ENCODE measurements at places on chromosomes 1 and 21.

- peak; percentile 50 for DNase-seq
Measured at GRCh38 chr1:230957580-230957989, 21.1 kb downstream of the TTC13 start.

DNA sequence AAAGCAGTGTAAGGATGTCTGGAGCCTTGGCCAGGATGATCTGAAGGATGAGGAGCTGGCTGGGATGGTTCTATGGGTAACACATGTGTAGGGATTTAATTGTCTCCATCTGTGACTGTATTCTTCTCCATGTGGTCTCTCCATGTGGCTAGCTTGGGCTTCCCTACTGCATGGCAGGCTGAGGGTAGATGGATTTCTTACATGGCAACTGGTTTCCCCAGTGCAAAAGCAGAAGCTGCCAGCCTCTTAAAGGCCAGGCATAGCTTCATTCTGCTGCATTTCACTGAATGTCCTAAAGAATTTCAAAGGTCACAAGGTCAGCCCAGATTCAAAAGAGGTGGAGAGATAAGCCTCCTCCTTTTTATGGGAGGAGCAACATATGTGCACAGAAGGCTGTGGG is 61.7 kb downstream of the XCL2 start:
- DNase-seq = no peak

- no peak for DNase-seq
Measured at GRCh38 chr1:16068356-16069270, 4.8 kb downstream of the FAM131C start.

DNA sequence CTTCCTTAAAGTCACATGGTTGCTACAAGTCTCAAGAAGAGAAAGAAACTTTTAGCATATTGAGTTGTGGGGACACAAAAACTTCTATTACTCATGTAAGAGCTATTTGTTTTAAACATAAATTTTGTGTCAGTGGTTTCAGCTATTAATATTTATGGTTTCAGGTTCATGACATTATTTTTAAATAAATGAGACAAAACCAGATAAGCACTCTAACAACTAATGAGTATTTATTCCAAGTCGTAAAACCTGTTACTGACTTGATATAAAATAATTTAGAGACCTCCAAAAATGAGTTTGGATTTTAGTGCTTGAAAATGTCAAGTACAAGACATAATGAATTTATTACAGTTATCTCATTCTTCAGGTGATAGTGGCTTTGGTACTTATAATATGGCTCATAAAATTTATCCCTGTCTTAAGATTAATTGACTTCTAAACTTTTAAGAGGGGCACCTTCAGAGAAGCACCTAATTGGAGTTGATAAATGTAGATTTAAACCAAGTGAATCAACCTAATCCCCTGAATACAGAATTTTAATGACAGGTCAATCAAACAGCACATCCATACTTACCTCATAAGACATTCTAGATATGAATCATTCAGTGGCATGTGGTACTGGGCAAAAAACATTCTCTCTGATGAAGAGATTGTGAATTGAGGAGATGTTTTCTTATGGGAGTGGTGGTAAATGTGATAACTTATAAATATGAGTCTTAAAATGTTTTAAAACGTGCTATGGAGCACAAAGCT is 167.7 kb upstream of the PTGFR start:
- no peak for DNase-seq

DNA sequence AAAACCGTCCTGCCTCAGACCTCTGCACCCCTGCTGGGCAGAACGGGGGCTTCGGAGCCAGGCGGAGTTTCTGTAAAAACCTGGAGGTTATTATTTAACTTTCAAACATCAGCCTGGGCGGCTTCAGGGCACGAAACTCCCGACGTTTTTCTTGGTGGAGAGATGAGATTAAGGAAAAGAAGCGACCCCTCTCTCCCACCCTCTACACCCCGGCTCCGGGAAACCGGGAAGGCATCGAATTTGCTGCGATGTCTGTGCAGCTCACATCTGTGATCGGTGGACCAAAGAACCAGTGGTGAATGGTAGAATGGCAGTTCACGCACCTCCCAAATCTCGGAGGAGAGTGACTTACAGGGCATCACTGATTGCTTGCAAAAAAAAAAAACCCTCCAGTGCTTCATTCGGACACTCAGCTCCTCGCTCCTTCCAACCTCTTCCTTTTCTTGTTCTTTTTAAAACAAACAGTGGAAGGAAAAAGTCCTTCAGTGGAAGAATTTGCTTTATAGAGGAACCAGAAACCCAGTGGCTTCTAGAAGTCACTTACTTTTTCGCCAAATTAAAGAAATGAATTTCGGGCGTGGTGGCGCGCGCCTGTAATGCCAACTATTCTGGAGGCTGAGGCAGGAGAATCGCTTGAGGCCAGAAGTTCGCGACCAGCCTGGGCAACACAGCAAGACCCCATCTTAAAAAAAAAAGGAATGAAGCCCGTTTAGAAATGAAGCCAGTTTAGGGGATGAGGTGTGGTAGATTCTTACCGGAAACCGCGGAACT is 884 bp downstream of the PHACTR4 start:
- no peak for DNase-seq

- no peak for DNase-seq
Measured at GRCh38 chr1:54359393-54360162, 46.6 kb downstream of the SSBP3 start.

GRCh38 chr1:118974661-118975060 is 13.5 kb downstream of the TBX15 start:
- no peak for DNase-seq

DNA sequence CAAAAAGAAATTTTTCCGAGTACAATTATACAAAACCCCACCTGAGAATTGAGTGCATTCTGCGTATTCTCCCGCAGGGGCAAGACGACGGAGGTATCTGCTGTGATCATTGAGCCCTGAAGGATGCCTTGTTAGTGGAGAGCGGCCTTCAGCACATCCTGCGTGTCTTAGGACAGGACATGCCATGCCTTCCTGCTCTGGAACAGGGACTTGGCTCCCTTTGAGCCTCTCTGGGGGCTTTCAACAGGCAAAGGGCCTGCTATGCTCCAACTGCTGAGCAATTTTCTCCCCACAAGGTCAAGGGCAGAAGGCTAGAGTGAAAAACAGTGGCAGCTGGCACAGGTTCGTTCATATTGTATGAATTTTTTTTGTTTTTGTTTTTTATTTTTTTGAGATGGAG is 52.4 kb downstream of the TOR1AIP2 start:
- DNase-seq = no peak

- no peak for DNase-seq
Measured at GRCh38 chr1:25524568-25525360, 18.6 kb upstream of the LDLRAP1 start.

GRCh38 chr1:113858418-113858817 is 13.1 kb downstream of the PTPN22 start:
- DNase-seq = peak; percentile 67

GRCh38 chr1:192284927-192285326 is 31.9 kb upstream of the RGS21 start:
- DNase-seq = no peak

- DNase-seq = no peak
Measured at GRCh38 chr1:55870106-55870505, 654.9 kb upstream of the USP24 start.

DNA sequence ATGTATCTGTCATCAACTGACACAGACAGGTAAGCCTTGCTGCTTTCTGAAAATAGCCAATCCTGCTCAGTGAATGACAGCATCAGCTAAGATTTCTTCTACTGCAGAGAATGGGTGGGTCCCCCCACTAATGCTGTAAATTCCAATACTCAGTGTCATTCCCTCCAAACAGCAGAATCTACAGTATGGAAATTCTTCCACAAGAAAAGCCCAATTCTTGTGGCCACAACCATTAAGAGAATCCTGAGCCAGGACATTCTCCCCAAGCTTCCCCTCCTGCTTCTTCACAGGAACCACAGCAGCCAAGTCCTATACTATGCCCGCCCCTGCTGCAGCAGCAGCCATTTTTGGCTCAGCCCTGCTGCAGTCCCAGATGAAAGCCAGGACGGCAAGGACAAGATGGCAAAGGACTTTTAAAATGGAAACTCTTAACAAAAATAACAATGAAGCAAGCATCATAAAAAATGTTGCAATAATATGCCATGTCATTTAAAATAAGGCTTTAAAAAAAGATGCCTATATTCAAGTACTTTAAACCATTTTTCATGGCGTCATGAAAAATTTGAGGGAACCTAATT is 26.8 kb downstream of the EIF4G3 start:
- DNase-seq = no peak

DNA sequence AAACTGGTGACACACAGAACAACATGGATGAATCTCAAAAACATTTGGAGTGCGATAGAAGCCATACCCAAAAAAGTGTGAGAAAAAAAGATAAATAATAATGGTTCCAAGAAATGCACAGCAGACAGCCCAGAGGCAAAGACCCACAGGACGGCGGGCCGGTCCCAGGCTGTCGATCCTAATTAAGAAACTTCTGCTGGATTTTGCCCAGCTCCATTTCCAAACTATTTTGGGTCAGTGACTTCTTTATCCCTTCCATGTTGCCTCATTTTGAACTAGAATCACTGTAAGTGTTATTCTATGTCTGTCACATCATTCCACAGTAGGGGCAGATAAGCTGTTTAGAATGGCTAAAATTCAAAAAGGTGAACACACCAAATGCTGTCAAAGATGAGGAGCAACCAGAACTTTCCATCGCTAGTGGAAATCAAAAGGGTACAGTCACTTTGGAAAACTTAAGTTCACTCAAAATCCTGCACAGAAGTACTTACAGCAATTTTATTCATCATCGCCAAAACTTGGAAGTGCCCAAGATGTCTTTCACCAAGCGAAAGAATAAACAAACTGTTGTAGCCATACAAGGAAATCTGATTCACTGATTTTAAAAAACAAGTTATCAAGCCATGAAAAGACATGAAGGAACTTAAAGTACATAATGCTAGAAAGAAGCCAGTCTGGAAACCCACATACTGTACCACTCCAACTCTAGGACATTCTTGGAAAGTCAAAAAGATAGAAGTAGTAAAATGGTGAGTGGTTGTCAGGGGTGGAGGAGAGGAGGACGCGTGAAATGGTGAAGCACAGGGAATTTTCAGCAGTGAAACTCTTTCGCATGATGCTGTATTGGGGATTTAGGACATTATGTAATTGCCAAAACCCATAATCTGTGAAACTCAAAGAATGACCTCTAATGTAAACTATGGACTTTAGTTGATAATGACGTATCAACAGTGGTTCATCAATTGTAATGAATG is 7.5 kb downstream of the NBPF1 start:
- no peak for DNase-seq
